ENCODE measurements at places on chromosomes 4 and X.
A peak's percentile ranks its signal among the peaks of the same experiment; 100 is the strongest.

- no peak for DNase-seq
These were observed 378.0 kb downstream of the AFF2 start for GRCh38 chrX:148878371-148878770.

DNA sequence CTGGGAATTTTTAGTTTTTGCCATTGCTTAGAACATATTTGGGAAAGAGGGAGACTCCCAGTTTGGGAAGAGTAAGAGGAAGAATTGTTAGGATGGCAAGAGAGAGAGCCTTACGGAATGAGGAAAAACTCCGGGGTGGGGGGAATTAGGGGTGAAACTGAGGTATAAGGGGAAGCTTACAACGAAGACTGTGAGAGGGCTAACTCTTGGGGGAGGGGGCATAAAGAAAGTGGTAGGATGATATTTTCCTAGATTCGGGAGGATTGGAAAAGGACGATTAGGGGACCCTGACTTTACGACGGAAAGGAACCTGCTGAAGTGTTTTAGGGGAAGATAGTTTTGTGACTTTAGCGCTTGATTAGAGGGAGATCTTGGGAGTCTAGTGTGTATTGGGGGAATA, 86.2 kb upstream of the HPRT1 start:
- no peak for DNase-seq

- DNase-seq: no peak
These were observed 1.1 kb upstream of the UBE2D3 start for GRCh38 chr4:102828497-102828808.

GRCh38 chr4:166460769-166461550, 587.9 kb downstream of the TLL1 start:
- DNase-seq: no peak

- DNase-seq: no peak
These were observed 59.7 kb downstream of the RAPGEF2 start for GRCh38 chr4:159162576-159162975.

DNA sequence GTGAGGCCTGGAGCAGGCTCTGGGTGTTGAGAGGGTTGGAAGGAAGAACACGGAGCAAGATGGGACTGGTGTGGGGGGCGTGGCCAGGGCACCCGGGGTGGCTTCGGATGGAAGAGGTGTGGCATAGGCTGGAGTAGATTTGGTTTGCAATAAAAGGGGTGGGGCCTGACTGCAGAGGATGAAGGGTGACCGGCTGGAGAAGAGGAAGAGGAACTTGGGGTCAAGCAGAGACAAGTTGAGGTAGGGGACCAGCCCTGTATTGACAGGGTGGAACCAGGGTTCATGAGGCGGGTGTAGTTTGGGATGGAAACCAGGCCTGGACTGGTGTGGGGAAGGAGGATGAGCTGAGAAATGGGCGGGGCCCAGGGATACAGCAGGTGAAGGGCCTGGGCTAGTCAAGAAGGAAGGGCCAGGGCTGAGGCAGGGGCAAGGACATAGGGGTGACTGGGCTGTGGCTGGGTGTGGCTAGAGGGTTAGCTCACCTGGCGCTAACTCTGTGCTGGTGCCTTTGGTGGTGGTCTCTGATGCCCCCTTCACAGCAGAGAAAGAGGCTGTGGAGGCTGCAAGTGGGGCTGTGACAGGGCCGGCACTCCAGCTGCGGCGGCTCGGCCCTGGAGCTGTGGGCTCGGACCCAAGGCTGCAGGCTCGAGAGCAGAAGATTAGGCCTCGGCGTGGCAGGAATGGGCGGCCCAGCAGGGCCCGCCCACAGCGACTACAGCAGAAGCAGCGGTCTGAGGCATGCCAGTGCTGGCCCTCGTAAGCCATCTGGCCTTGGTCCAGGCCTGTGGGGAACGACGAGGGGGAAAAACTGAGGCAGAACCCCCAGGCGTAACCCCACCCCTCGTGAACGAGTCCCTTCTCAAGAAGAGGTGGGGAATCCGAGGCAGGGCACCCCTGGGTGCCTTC, 5.0 kb downstream of the PLP2 start:
- DNase-seq: no peak

DNA sequence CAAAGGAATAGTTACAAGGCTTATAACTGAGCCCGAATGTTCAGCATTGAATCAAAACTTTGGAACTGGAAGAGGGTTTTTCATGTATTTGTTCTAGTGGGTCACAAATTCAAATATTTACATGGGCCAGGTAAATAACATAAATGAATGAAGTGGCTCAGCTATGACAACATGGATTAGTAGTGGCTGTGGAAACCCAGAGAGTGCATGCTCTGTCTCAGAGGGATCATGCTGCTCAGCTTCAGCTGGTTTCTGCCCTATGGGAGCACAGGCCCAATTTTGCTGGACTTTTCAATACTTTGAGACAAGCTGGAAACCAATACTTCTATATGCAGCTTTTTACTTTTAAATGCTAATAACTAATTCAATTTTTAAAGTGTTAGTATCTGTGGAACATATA, 394.0 kb upstream of the TEX13C start:
- DNase-seq: no peak

- no peak for DNase-seq
These were observed 314.5 kb upstream of the RASGEF1B start for GRCh38 chr4:81786063-81786763.

GRCh38 chr4:74316397-74316796, 8.1 kb downstream of the EPGN start:
- DNase-seq: no peak

DNA sequence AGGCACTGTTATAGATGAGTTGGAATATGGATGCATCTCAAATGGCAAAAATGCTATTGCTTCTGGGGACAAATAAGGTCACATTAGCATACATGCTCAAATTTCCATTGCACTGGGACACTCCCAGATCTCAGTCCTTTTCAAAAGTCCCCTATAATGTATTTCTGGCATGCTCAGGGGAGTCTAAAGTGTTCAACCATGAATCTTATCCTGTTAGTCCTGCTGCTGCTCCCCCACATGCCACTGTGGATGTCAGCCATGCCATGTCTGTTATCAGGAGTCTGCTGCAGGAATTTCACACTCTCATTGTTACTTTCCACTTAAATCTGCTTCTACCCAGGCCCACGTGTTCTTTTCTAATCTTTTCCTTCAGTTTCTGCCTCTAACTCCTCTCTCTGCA, 1000.6 kb downstream of the CCSER1 start:
- DNase-seq: no peak

- no peak for DNase-seq
These were observed 107.0 kb downstream of the ABLIM2 start for GRCh38 chr4:8051644-8052043.

GRCh38 chr4:70606459-70606858, 14.4 kb downstream of the AMBN start:
- no peak for DNase-seq

DNA sequence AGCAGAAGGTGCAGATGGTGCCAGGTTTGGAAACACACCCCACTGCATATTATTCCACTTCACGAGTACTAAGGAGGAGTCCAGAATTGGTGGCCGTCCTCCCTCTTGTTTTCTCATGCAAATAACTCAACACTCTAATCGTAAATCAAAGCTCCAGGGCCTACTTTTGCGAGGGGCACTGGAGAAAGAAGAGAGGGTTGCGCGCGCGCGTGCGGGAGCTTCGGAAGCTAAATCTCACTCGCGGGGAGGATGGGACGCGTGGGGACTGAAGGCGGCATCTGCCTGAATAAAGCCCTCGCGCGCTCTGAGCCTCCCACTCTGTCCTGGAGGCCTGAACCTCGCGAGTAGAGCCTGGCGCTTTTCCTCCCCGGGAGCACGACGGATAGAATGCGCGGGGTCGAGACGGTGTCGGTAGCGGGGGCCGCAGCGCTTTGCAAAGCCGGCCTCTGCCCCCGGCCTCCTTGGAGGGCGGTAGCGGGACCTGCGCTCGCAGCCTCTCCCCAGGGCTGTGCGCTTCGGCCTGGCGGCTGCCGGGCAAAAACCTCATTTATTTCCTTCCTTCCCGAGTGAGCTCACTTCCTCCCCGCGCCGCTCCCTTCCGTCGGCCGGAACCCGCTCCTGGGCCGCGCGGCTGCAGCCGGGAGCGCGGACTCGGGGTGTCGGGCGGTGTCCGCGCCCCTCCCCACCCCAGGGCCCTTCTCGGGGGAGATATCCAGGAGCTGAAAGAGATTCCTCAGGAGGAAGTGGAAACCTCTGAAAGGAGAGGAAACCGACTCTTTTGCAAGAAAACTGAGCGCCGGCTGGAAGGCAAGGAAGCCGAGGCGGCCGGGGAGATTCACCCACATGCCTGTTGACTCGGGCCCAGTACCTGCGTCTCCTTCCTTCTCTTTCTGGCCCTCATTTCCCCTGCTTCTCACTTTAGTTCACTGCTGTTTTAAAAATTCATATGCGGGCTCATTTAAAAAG, 20.7 kb downstream of the HAND2 start:
- DNase-seq: no peak

GRCh38 chr4:101211146-101211553, 136.2 kb downstream of the PPP3CA start:
- no peak for DNase-seq

GRCh38 chr4:48268956-48269860, at the start of gene TEC:
Gene TEC (minus strand): TSS chr4:48269838. CDS start chr4:48228614, 41,224 bp downstream.
- DNase-seq: no peak

DNA sequence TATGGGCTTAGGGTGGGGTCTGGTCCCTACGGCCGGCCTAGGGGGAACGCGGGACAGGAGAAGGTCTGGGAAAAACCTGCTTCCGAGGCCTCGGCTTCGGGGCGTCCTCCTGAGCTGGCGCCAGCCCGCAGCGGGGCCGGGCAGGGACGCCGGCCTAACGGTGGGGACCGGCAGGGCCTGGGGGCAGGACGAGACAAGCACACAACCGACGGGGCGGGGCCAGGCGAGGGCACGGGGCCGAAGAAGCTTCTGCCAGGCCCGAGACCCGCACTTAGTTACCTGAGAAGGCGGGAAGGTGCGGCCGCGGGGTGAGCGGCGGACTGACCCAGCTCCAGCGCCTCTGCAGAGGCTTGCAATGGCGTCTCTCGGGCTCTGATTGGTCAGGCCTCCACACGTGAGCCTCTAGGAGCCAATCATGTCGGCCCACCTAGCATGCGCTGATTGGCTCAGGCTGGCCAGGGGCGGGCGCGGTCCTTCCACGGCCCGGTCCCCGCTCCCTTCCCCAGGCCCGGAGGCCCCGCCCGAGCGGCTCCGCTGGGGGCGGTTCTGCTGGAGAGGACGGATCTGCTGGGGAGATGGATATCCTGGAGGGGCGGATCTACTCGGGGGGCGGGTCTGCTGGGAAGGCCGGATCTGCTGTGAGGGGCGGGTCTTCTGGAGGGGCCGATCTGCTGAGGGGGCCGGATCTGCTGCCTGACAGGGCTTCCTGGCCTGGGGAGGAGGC, 44.3 kb downstream of the CPLX1 start:
- peak; percentile 99 for DNase-seq

DNA sequence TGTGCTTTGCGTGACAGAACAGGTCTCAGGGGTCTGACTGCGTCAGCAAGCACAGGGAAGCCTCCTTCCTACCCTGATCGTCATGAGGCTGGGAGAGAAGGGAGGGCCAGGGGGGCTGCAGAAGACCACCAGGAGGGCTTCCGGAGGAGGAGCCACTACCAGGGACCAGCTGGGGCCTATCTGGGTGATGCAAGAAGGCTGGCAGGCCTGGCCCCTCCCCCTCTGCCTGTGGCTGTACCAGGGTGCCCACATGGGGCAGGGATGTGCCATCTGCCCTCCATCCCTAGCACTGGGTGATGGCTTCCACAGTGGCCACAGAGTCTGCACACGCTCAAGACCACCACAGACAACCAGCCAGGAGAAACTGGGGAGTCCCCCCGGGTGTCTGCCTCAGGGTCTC, 116.4 kb upstream of the NKX1-1 start:
- no peak for DNase-seq

DNA sequence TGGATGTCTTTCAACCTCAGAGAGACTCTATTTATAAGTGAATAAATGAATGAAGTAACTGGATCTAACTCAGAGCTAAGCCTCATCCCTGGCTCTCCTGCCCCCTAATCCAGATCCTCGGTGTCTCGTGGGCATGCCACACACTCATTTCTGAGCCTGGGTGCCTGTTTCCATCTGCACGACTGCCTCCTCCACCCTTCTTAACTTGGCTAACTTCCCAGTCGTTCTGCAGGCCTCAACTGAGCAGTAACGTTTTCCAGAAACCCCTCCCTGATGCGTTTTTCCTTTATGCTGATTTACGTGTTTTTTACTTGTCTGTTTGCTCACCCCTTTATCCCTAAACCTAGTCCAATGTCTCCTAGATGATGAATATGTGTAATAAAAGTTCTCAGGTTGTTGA, 186.9 kb upstream of the HS3ST1 start:
- no peak for DNase-seq

DNA sequence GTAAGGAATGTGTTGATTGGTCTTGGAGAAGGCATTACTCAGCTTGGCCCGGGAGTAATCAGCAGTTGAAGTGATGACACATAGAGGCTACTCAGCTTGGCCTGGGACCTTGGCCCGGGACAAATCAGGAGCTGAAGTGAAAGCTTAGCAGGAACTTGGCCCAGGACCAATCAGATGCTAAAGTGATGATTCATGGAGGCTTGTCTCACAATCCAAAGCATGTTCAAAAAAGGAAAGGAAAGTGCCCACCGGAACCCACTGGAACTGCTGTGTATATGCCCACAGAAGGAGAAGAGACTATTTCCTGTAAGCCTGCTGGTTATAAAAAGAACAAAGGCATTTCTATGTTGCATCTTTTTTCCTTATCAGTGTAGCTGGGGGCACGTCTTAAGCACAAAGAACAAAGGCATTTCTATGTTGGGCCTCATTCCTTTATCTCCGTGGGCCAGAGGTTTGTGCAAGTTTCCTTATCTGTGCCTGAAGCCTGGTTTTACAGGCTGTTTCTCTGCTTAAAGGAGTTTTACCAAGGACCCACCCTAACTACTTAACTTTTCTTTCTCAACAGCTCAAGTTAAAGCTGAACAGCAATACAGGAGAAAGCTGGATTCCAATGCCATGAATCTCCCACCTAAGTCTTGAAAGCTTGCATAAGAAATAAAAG, 1176.7 kb downstream of the NLGN4X start:
- no peak for DNase-seq

DNA sequence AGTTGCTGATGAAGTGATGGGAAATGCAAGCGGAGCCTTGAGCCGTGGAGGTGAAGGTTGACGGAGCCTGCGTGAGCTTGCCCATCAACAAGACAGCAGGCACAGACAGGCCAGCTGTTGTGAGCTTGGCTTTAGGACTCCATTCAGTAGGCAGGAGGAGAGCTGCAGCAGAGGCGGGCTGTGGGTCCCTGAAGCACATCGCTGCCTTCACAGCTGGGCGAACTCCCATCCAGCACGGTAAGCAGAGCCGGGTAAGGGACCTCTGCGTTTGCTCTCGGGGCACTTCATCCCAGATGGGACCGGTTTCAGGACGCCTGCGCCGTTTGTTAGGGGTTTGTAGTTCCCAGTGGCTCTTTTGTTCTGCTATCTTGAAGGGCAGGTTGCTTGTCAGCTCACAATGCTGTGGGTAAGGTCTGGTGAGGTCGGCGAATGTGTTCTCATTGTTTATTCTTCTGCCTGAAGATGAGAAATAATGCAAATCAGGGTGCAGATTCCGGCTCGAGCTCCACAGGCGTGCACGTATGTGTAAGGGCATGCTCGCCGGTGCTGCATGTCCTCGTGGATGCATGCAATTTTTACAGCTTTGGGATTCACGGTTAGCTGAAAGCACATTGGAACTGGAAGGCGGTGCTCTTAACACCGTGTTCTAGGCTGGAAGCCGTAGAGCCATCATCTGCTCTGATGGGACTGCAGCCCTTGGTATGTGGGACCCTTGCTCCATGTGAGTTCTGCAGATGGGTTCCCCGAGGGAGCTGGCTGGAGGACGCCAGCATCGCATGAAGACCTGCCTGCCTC, 54.6 kb upstream of the CLDN34 start:
- DNase-seq: no peak

- DNase-seq: no peak
These were observed 76.1 kb downstream of the KDM6A start for GRCh38 chrX:44949125-44949524.

Measured in smooth muscle cell of the brain vasculature (primary cell).